ENCODE measurements at places on chromosomes 3 and 15.

DNA sequence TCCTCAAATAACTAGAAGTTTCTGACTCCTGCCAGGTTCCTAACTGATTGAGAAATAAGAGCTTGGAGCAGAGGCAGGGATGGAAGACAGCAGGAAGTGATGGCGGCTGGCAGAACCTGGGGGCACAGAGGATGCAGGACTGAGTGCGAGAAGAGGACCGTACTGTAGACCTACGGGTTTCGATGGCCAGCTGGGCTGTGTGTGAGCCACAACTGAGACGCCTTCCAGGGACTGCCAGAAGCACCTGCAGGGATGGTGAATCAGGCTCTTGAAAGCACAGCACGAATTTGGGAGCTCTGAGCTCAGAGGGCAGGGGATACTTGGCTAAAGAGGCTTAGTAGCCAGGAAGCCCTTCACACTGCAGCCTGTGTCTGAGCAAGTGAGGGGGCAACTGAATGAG, 165.6 kb downstream of the ABHD5 start:
- DNase-seq = no peak

DNA sequence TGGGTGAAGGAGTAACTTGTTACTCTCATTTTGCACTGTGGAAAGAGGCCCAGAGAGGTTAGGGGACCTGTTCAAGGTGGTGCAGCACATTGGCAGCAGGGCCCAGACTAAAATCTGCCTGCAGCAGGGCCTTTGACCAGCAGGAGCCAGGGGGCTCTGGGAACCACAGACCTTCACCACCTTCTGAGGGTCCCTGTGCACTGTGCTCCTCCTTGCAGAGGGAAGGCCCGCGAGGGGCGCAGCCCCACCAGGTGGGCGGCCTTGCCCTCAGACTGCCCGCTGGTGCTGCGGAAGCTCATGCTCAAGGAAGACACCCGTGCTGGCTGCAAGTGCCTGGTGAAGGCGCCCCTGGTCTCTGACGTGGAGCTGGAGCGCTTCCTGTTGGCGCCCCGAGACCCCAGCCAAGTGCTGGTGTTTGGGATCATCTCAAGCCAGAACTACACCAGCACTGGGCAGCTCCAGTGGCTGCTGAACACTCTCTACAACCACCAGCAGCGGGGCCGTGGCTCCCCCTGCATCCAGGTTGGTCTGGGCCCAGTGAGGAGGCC, 61.5 kb upstream of the FGD5 start:
- no peak for DNase-seq

DNA sequence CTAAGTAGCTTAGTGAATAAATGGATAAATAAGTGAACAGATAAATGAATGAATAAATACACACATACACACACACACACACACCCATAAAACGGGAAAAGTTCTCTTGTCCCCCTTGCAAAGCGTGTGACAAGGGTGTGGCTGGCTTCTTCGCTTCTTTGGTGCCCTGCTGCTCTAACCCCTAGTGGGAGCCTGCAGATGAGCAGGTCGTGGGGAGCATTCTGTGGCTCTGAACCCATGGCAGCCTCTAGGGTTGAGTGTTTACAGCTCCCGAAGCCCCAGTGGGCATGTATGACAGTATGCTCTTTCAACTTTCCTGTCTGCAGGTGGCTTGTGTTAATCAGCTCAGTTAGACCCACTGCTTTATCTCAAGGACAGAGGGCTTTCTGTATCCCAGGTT, 582.3 kb downstream of the EDEM1 start:
- no peak for DNase-seq

DNA sequence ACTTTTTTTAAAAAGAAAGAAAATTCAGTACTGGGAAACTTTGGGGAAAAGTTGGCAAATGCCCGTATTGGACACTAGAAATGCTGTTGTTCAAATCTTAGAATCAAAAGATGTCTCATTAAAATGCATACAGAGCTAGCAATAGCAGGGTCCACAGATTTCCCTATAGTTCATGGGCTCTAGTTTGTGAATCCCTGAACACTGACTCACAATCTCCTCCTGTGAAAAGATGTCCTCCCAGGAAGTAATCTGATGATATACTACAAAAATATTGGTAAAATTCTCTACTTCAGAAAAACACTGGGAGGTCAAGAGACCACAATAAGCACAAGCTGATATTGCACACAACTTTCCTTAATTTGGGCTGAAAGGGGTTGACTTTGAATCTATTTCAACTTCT, 568.4 kb upstream of the ZNF385D start:
- no peak for DNase-seq

- no peak for DNase-seq
These were observed 40.5 kb downstream of the FEZF2 start for GRCh38 chr3:62332835-62333244.

DNA sequence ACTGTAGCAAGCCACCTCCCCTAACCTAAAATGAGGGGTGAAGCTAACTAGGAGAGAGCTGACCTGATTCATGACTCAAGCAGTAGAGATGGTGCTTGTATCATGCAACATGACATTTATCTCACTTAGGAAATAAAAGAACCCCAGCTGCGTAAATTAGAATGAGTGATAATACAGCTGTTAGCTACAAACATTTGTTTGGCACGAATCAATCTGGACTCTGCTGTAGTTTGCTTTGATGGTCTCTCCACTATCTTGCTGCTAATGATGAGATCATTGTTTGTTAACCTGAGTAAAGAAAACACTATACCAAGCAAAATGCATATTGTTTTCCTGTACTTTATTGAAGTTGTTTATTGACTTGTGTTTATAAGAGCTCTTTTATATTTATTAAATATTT, 92.6 kb downstream of the ALDH1A2 start:
- no peak for DNase-seq

- DNase-seq = no peak
These were observed 3.4 kb upstream of the DOCK3 start for GRCh38 chr3:50671331-50671730.

DNA sequence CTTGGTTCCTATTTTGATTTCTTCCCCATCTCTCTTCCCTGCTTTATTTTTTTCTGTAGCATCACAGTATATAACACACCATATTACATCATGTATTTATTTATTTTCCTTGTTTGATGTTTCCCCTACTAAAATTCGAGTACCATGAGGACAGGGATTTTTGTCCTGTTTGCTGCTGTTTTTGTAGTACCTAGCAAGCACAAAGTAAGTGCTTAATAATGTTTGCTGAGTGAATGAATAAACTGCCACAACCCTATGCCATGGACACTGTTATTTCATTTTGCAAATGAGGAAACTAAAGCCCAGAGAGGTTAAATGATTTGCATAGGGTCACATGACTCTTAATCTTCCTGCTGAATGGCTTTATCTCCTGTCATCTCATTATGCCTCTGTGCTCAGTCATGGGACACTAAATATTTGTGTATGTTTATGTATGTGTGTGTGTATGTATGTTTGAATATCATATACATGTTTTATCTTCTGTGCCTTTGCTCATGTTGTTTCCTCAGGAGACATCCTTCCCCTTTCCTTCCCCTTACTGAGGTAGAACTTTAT, 26.1 kb upstream of the MGA start:
- no peak for DNase-seq

- DNase-seq = no peak
These were observed 377.7 kb downstream of the IL20RB start for GRCh38 chr3:137335478-137335877.

- no peak for DNase-seq
These were observed 184.9 kb downstream of the GAP43 start for GRCh38 chr3:115808244-115808643.

DNA sequence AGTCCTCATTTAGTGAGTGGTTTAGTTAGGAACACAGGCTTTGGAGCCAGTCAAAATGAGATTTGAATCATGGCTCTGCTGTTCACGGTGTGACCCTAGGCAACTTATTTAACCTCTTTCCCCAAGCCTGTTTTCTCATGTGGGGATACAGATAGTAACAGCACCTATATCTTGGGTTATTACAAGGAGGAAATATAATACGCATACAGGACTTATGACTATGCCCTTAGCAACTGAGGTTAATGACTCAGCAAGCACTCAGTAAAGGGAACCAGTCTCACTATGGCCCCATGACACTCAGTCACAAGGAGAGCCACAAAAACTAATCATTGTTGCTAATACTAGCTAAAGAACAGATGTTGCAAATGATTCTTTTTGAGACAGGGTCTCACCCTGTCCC, 45.9 kb downstream of the SUMF1 start:
- no peak for DNase-seq

GRCh38 chr3:71972031-71972430, 187.1 kb upstream of the PROK2 start:
- DNase-seq = no peak

DNA sequence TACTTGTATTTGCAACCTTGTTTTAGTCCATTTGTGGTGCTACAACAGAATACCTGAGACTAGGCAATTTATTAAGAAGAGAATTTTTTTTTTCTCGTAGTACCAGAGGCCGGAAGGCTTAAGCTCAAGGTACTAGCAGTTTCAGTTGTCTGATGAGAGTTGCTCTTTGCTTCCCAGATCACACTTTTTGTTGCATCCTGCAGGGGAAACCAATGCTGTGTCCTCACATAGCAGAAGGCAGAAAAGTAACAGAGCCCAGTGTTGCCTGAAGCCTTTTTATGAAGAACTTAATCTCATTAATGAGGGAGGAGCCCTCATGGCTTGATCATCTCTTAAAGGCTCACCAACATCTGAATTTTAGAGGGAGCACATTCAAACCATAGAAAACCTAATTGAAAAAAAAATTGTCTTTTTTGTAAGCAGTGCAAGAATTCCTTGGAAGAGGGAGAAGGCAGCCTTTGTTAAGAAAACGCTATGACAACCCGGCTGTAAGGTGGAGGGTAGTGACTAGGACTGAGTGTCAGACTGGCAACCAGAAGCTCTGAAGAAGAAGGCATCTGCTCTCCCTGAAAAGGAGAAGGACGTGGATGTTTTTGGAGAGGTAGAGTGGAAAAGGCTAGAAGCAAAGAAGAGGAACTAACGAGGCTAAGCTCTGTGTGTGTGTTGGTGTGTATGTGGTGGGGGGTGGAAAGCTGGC, 1245.3 kb downstream of the ROBO2 start:
- no peak for DNase-seq

- DNase-seq = no peak
These were observed 120.0 kb upstream of the TGFBR2 start for GRCh38 chr3:30486368-30486767.

- DNase-seq = no peak
These were observed 624.3 kb upstream of the LMCD1 start for GRCh38 chr3:7877312-7877711.

DNA sequence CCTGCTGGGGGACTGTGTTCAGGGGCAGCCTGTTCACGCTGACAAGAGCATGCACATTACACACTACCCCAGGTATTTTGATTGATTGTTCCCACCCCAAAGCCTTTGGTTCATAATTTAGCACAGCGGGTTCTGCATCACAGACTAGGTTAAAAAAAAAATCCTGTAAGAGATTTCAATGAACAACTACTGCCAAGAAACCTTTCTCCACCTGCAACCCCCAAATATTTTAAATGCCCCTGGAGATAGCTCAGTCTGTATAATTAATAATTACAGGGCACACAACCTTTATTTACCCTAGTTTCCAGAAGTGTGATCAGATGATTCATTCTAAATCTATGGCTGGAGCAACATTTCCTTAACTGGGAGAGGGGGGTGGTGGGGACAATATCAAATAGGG, 87.6 kb downstream of the NR2F2 start:
- no peak for DNase-seq

DNA sequence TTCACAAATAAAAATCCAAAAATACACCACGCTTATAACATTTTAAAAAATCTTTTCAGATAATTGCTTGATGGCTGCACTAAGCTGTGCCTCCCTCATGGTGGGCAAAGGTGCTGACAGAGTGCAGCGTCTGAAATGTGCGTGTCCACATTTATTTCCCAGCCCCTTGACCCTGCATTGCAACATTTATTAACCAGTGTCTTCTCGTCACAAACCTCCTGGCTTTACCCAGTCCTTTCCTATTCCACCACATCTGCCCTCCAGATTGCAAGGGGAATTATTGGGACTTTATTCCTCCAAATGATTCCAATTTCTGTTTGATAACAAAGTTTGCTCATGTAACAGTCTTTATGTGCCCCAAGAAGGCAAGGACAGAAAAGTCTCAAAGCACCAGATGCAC, 5.5 kb downstream of the RASGRP1 start:
- DNase-seq = no peak

DNA sequence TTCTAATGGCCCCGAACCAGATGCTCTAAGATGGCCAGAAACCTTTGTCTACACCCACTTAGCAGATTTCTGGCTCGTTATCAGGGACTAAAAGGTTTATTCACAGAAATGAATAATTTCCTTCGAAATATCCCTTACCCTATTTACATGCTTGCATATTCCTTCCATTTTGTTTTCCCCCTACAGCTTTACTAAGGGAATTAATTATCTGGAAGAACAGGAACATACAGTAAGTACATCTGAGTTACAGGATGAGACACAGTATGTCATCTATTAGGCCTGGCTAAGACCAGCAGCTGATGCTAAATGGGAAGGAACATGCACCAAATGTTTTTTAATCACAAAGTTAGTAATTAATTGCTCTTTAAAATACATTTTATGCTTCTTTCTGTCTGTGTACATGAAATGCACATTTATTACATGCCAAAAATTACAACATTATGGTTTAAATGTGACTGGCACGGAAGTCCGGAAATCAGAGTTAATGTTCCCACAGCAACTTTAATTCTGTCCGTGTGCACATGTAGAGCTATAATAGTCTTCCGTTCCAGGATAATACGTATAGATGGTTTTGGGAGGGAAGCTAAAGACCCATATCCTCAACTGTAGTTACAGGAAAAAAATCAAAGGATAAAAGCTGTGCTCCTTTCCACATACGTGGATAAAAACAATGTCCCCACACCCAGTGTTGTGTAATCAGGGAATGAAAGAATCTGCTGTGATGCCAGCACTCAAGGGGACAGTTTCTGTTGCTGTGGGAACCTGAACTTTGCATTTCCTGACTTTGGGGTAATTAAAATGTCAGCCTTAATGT, 82.0 kb downstream of the TIGIT start:
- DNase-seq = no peak

DNA sequence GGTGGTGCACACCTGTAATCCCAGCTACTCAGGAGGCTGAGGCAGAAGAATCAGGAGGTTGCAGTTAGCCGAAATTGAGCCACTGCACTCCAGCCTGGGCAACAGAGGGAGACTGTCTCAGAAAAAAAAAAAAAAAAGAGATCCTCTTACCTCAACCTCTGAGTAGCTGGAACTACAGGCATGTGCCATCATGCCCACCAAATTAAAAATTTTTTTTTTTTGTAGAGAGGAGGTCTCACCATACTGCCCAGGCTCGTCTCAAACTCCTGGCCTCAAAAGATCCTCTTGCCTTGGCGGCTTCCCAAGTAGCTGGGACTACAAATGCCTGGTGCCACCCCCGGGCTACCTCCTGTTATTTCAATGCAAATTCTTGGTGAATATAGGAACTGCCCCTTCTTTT, 1.5 kb downstream of the UMPS start:
- DNase-seq = no peak

- DNase-seq = no peak
These were observed 65.8 kb upstream of the TNFAIP8L3 start for GRCh38 chr15:51160484-51160883.

GRCh38 chr3:119597548-119598288, at the start of gene PLA1A:
PLA1A (plus strand) TSS chr3:119597885; CDS start chr3:119597914, 29 bp downstream.
- DNase-seq = no peak

DNA sequence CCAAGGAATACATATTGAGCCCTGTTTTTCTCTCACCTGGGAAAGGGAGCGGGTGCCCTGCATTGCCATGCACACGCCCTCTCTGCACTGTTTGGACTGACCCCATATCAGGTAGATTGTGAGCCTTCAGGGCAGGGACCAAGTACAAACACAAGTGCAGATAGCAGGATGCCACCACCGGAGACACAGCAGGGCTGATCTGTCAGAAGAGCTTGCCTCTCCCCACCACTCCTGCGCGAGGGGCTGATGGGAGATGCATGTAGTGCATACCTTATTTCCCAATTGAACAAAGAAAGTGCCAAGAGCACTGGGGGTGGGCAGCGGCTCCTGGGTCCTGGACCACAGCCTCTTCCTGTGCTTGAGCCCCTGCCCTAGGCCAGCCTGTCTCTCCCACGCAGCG, 9.0 kb upstream of the SLCO2A1 start:
- no peak for DNase-seq

Measured in aorta (tissue), 5 donors.